ENCODE measurements at places on chromosomes 7 and 10.

DNA sequence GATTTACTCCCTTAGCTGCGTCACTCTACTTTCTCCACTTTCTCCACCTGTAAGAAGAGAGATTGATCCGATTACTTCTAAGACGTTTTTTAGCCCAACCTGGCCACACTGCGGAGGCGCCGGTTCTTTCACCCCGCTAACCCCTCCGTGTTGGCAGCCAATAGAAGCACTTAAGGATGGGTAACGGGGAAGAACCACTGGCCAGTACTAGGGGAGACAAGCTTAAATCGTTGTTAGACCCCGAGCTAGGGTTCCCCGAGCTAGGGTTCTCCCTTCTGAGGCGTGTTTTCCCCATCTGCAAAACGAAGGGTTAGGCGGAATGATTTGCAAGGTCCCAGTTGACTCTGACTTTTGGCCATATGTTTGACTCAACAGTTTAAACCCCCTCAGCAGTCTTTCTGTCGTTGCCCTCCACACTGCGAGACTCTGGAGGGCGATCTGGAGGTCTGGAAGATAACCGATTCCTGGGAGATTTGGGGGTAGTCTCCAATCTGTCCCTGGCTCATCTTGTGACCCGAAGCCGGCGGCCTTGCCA is 644 bp downstream of the UMAD1 start:
- no peak for DNase-seq

DNA sequence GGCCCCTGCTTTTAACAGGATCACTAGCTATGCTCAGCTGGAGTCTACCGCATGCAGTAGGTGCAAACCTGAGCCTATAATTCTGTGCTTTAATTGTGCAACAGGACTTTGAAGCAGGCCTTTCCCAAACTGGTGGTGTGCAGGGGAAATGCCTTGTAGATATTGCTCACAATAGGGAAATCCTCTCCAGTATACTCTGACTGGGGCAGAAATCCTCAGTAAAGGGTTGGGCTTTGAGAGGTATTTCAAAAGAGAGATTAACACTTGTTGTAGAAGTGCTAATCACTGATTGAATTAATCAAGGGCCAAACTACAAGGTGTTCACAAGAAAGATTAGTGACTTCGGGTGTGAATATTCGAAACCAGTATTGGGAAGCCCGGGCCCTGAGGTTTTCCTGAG is 58.5 kb upstream of the EXOC6 start:
- no peak for DNase-seq

DNA sequence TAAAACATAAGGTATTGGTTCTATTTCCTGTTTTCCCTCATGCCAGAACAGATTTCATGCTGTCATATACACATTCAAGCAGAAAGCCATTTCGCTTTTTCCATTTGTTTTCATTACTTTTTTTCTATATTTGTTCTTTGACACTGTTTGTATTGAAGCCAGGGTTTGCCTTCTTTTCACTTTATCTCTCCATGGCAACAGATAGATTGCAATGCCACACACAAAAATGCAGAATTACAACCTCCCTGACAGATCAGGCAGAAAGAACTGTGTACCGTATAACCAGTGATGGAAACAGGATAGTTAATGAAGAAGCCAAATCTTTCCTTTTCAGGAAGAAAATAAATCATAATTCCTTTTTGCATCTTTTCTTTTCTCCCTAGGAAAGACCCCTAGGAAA is 103.0 kb upstream of the PCGF5 start:
- DNase-seq, result no peak

DNA sequence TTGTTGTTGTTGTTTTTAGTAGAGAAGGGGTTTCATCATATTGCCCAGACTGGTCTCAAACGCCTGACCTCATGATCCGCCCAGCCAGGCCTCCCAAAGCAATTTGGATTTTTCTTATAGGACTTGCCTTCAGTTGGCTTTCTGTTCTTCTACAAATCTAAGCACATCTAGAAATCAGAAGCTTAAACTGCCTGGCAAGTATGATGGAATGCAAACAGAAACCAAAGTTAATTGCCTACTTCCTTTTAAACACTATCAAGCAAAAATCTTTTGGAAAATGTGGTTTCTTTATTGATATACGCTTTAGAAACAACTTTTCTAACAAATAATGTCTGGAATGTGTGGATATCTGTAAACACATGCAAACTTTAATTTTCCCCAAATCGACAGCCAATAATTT is 64.9 kb downstream of the USP6NL start:
- no peak for DNase-seq

DNA sequence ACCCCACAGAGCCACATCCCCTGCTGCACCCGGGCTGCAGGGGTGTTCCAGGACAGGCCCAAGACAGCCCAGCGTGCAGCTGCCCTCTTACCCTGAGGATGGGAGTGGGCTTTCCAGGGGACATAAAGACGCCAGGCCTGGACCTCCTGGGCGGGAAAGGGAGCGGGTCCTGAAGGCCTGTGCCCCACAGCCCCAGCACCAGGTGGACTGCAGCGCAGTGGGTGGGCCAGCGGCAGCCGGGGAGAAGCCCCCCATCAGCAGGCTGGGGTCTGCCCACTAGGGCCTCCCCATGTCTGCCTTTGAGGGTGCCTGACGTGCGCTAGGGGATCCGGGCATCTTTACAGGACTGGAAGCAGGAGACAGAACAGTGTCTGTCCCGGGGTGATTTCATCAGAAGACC is 22.6 kb upstream of the ZNF735 start:
- no peak for DNase-seq

DNA sequence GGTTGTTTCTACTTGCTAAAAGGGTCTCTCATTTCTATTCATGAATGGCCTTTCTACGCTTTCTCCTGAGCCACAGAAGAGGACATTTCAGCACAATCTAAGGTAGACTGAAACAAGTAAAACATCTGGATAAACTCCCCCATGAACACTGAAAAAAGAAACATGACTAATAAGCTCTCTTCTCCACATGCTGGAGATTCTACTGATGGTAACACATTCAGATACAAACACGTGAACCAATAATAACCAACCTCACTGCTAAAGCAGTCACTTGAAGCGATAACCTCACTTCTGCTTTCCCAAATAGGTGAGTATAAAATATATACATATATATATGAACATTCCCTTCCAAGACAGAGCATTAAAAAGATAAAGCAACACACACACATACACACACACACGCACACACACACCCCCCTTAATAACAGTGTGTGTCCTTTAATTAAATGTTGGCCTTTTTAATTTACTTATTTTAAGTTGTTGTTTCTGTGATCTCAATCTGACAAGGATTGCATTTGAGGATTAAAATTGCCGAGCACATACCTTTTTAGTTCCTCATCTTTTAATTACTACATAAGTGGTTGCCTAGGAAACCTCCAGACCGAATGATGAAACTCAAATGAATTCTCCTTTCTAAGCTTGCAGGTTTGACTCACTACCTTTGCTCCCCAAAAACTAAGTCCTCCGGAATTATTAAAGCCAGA is 292.4 kb upstream of the KLF14 start:
- no peak for DNase-seq

GRCh38 chr10:58291538-58292174 is 22.7 kb downstream of the CISD1 start:
- DNase-seq, result no peak

- DNase-seq, result no peak
These were observed 39.3 kb downstream of the BET1 start for GRCh38 chr7:93964813-93965212.

GRCh38 chr7:55252386-55252785 is 112.8 kb upstream of the LANCL2 start:
- no peak for DNase-seq

DNA sequence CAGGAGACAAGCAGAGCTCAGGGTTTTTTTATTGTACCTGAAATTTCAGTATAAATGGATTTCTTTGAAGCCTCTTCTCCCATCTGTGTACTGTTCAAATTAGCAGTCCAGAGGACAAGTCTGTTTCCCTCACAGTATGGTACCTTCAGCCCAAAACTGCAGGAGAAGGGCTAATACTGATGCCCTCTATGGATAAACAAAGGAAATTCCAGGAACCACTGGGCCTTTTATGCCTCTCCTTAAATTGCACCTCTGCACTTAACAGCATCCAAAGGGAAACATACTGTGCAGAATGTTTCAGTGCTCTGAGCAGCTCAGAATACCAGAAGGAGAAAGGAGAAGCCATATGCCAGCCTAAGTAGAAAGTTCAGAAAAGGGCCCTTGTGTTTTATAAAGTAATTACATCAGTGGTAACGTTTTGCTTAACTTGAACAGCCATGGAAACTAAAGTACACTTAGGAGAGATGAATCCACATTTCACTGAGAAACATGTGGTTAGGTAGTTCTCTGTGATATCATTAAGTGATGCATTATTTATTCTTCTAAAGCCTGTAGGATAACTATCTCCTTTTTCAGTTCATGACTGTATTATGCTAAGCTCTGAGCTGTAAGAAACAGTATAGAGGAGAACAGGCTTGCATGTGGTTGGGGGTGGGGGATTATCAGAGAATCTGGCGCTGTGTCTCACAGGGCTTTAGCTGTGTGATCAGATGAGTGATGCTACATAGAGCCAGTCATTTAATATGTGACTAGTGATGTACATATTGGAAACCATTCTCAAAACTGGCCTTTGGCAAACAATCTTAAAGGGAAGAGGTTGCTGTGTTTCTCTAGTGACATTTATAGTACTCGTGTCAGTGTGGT is 111.3 kb downstream of the POU6F2 start:
- no peak for DNase-seq
